ENCODE measurements at places on chromosomes 6 and 20.
A peak's percentile ranks its signal among the peaks of the same experiment; 100 is the strongest.

DNA sequence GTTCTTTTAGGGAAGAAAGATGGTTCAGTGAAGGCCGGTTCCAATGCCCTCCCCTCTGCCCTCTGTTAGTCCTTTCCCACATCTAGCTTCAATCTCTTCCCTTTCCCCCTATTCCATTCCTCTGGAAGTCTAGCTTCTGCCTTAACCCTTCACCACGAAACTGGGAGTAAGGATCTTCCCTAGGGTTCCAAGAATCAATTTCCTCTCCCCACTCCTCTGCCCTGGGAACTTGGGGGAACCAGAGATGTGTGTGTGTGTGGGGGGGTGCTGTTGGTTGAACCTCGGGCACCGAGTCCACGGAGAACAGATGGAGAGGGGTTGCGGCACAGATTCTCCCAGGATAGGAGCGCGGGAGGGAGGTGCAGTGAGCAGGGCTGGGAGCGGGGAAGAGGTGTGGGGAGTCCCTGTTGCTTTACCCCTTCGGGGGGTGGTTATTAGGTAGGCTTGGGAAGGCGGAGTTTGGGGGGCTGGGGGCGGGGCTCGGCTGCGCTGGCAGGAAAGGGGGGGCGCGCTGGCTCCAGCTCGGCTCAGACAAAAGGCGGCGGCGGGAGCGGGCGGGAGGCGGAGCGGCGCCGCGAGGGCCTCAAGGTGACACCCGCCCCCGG lies at the start of gene TMEM151B:
Gene TMEM151B (plus strand): TSS at position 530 of the 605 bp plus-strand sequence. CDS start 293 bp downstream, outside the sequence.
- no peak for DNase-seq

DNA sequence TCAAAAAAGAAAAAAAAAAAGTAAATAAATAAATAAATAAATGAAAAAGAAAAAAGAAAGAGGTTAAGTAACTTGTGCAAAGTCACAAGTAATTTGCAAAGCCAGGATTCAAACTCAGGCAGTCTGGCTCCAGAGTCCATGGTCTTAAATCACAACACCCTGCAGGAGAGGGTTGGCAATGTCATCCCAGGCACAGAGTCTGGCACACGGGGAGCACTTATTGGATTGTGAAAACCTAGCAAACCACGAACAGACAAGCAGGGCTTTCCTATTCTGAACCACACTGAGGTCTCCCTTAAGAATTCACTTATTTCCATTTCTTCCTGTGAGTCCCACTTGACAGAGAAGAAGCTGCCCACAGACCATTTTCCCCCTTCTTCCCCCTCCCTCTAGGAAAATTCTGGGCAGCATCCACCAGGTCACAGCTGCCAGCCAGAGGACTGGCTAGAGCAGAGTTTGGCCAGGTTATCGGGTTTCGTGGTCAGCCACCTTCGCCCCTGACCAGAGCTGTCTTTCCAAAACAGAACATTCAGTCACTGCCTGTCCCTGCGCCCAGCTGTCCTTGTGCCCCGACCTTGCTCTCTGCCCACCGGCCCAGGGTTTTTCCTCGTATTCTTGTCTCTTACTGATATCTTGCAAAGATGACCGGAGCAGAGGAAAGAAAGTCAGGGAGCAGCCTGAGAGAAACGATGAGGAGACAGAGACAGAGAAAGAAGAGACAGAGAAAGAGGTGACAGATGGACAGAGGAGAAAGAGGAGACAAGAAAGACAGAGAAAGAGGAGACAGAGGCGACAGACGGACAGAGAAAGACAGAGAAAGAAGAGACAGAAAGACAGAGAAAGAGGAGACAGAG lies 106.4 kb upstream of the PTPN1 start:
- no peak for DNase-seq

DNA sequence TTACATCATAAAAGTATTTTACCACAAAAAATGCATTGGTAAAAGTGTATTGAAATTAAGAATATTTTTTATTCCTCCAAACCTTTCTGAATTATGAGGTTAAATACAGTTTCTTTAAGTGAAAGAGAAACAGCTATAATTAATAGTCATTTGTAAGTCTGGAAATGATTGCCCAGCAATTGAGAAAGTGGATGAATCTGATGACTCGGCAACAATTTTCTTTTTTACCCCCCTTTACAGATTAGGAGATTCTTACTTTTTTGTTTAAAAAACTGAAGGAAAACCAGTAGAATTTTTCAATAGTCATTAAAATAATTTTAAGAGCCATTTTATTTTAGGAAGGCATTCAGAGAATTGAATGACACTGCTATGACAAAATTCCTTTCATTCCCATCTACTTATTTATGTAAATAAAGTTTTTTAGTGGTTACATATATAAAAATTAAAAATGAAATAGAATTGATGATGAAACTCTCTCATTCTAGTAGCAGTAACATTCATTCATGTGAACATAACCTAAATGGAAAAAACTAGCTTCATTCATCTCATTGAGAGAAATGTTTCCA lies 169.6 kb upstream of the PRND start:
- no peak for DNase-seq

DNA sequence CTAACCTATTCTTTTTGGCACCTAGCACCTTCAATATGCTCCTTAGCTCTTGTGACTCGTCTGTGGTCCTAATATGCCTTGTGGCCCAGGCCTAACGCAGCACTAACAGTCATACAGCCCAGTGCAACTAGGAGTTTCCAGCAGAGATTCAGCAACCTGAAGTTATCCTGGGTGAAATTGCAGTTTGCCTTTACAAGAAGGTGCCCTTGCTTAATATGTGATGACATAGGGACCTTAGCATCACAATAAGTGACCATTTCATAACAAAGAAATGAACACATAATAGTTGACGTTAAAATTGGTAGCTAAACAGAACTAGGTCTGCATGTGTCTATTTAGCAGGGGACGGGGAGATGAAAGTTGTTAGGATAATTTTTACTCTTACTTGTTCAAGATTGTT lies 10.1 kb downstream of the FIG4 start:
- no peak for DNase-seq

- no peak for DNase-seq
Observed at GRCh38 chr20:59325142-59325523, 24.7 kb downstream of the EDN3 start.

GRCh38 chr6:121143476-121143875 lies 190.8 kb downstream of the TBC1D32 start:
- DNase-seq, result no peak

- no peak for DNase-seq
Observed at GRCh38 chr6:3162067-3162497, 4.7 kb upstream of the TUBB2A start.

GRCh38 chr6:133802861-133803260 lies 86.1 kb upstream of the TCF21 start:
- no peak for DNase-seq

GRCh38 chr20:44211177-44212039 lies 837 bp upstream of the OSER1 start:
- no peak for DNase-seq

DNA sequence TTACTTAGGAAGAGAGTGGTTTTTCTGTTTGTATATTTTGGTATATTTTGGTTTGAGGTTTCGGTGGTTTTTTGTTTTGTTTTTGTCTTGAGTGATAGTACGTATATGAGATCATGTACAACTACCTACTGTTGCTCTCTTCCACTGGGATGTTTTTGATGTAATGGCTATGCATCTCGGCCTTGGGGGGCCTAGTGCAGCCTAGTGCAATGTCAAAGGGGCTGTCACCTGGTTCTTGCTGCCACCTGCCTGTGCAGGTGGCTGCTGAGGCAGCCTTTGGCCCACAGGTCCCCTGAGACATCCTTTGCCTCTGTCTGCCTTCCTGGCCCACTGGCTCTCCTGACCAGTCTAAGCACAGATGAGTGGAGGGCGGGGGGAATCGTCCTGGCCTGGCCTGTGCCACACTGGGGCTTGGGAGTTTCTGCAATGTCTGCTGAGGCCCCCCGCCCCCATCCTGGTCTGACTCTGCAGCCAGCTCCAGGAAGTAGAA lies 546.6 kb downstream of the CD83 start:
- no peak for DNase-seq

- no peak for DNase-seq
Observed at GRCh38 chr6:98747273-98747672, 87.1 kb upstream of the POU3F2 start.

GRCh38 chr6:4299476-4299875 lies 164.1 kb upstream of the ECI2 start:
- DNase-seq, result no peak

- no peak for DNase-seq
Observed at GRCh38 chr20:2260250-2260649, 35.6 kb upstream of the TGM3 start.

DNA sequence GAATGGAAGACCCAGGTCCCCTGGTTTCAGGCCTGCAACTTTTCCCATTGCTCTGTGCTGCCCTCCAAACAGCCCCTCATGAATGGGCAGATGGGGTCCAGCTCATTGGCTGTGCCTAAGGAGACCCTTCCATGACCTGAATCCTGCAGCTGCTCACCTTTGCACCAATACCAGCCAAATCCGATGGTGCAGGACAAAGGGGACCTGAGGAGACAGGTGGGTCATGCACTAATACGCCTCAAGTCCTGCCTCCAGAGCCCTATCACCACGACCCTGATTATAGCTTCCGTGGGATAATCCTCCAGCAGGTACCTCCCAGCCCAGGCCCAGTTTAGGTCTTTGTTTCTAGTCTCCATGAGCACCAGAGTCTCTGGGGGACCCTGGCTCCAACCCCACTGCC lies 16.8 kb downstream of the TREM1 start:
- no peak for DNase-seq

GRCh38 chr20:23257106-23257761 lies 93.4 kb upstream of the NXT1 start:
- no peak for DNase-seq

- DNase-seq, result peak; percentile 91
Observed at GRCh38 chr6:37242429-37243052, 15.0 kb upstream of the TBC1D22B start.

GRCh38 chr6:73722318-73723060 lies 26.5 kb downstream of the CD109 start:
- DNase-seq, result peak; percentile 49

GRCh38 chr6:18465410-18466154 lies 78.4 kb downstream of the RNF144B start:
- no peak for DNase-seq

GRCh38 chr6:130574146-130574545 lies 208.3 kb downstream of the TMEM200A start:
- no peak for DNase-seq

- DNase-seq, result peak; percentile 35
Observed at GRCh38 chr6:153090241-153090930, 40.7 kb downstream of the RGS17 start.

GRCh38 chr20:53750827-53751619 lies 157.4 kb upstream of the ZNF217 start:
- no peak for DNase-seq

DNA sequence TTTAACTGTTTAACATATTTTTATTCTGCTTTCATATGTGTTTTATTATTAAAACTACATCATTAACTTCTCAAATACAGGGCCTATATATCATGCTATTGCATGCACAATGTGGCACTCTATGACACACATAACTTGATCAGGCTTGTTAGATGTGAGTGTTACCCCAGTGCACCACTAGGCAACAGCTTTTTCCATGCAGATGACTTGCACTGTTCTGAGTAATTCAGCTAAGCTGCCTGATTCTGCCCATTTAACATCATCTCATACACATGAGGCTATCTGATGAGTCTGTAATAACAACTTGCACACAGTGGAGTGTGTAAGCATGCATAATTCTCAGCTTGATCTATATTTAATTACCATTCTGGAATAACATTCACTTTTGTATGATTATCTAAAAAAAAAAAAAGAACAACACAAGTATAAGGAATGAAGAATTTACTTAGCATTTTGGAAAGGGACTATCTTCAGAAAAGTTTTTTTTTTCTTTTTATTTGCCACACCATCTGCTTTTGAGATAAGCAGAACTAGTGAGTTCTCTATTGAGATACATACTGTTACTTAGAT lies 83.1 kb downstream of the GRM1 start:
- no peak for DNase-seq

- no peak for DNase-seq
Observed at GRCh38 chr6:73169633-73170032, 55.7 kb downstream of the KHDC1L start.

GRCh38 chr6:160267102-160267501 lies 8.5 kb upstream of the SLC22A2 start:
- no peak for DNase-seq

DNA sequence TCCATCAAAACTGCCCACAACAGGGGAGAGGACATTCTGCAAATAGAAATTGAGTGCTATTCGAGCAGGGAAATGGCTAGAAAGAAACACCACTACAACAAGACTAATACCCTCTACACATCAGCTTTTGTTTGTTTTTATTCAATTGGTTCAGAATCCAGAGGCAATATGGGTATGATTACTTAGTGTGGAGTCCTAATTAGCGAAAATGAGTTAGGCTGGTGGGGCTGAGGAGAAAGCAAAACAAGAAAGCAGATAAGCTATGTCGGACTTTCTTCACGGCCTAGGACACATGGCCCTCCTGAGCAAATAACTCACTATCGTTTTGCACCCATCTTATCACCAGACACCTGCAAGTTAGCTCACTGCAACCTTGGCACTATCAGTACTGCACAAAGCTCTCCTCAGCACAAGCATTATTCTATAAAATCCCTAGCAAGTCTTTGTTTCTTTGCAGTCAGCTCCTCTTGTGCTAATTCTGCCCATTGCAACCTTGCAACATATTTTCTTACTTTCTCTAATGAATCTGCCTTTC lies 31.3 kb upstream of the SH3BGRL2 start:
- DNase-seq, result no peak

GRCh38 chr6:107045826-107046675 lies 18.1 kb downstream of the MTRES1 start:
- DNase-seq, result no peak

- no peak for DNase-seq
Observed at GRCh38 chr6:73074175-73074574, 151.1 kb downstream of the KHDC1L start.

DNA sequence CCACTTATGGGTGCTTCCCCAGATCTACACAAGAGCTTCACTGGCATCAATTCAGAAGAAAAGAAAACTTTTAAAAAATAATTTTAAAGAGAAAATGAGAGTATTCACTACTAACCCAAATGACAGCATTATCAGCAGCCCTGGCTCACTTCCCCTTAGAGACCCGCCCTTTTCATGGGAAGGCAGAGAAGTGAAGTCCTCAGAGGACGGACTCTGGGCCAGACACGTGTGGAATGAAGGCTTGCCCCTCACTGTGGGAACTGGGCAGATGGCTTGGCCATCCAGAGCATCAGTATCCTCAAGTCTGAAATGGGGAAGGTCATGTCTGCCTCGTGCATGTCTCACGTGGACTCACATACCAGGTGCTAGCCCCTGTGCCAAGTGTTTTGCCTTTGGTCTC lies 63.5 kb downstream of the JAG1 start:
- no peak for DNase-seq

DNA sequence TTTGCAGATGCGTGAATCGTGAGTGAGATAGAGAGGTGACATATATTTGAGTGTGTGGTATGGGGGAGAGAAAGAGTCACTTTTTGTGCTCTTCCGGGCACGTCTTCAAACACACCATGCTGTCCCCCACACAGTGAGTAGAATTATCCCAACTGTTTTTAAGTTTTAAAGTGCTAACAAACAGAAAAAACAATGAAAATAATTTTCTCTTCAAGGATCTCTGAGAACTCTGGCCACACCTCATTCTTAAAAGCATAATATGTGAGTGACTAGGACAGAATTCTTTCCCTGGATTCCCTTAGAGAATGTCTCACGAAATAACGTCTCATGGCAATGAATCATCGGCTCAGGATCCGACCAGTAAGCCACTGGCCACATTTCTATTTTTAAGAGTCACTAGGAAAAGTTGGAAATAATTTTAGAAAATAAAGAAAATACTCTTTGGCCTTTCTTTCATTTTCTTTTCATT lies 235.7 kb upstream of the ZNF217 start:
- DNase-seq, result peak; percentile 94

GRCh38 chr20:42923348-42923918 lies 266.3 kb downstream of the PTPRT start:
- no peak for DNase-seq
